Fibroblast of upper back skin (primary cell): ENCODE measurements at places on chromosomes 11 and 22.

DNA sequence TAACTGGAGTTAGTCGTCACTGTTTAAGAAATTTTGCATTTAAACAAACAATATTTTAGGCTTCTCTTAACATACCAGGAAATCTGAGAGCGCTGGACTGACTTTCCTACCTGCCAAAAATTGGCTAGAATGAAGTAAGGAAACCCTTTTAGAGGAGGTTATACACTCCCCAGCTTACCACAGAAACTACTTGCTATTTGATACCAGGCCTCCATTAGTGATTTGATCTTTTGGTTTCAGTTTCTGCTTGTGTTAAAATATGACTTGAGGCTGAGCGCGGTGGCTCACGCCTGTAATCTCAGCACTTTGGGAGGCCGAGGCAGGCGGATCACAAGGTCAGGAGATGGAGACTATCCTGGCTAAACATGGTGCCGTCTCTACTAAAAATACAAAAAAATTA is 419.9 kb downstream of the LRRC4C start:
- no peak for DNase-seq

- no peak for DNase-seq
Observed at GRCh38 chr22:39524089-39524752, 3.9 kb downstream of the ATF4 start.

DNA sequence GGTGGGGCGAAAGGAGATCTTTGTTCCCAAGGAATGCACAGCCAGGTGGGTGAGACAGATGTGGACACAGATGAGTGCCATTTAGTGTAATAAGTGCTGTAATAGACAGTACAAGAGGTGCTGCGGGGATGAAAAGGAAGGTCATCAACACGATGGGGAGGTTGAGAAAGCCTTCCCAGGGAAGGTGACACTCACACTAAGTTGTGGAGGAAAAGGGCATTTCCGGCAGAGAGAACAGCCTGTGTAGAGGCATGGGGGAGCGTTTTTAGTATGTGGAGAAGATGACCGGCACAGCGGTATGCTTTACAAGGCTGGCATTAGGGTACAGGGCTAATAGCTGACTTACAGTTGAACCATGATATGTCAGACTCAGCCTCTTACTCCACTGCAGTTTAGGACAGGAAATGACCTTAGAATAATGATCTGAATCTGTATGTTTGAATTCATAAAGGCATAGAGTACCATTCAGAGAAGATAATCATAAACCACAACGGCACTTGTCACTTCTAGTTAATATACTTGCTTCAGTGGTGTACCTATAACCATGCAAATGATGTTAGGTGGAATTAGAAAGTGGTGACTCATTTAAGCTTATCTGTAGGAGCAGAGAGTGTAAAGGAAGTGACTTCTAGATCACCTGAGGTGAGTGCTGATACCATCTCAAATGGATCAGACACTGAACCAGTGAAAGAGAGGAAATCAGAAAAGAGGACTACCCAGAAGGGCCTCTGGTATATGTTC is 60.6 kb downstream of the FAM83F start:
- DNase-seq, result no peak

DNA sequence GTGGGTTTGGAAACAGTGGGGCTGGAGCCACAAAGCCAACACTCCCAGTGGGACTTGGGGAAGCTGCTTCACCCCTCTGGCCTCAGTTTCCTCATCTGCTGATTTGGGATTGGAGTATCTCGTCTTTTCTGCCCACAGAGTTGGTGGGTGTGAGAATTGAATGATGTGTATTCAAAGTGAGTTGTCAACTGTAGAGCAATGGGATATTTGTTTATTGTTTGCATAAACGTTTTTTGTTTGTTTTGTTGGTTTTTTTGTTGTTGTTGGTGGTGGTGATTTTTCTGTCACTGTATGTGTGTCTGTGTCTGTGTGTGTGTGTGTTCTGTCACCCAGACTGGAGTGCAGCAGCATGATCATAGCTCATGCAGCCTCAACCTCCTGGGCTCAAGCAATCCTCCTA is 542.0 kb downstream of the MIAT start:
- no peak for DNase-seq

GRCh38 chr11:76131671-76132631 is 74.4 kb downstream of the WNT11 start:
- DNase-seq, result no peak

GRCh38 chr22:18984564-18984963 is 48.5 kb upstream of the PRODH start:
- no peak for DNase-seq

GRCh38 chr11:135033540-135033939 is 621.5 kb upstream of the B3GAT1 start:
- DNase-seq, result no peak

GRCh38 chr11:47980088-47980906 is at the start of gene PTPRJ:
Gene PTPRJ (plus strand): TSS chr11:47980559. CDS start chr11:47980913, 354 bp downstream.
- DNase-seq, result peak; percentile 48

DNA sequence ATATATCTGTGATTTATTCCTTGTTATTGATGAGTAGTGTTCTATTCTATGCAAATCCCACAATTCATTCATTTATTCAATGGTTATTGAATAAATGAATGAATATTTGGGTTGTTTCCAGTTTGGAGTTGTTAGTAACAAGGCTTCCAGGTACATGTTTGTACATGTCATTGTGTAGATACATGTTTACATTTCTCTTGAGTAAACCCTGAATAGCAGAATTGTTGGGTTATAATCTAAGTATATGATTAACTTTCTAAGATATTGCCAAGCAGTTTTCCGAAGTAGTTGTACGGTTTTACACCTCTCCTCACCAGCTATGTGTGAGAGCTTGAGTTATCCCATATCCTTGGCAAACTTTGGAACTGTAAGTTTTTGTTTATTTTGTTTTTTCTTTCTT is 18.5 kb upstream of the OR8G1 start:
- no peak for DNase-seq

DNA sequence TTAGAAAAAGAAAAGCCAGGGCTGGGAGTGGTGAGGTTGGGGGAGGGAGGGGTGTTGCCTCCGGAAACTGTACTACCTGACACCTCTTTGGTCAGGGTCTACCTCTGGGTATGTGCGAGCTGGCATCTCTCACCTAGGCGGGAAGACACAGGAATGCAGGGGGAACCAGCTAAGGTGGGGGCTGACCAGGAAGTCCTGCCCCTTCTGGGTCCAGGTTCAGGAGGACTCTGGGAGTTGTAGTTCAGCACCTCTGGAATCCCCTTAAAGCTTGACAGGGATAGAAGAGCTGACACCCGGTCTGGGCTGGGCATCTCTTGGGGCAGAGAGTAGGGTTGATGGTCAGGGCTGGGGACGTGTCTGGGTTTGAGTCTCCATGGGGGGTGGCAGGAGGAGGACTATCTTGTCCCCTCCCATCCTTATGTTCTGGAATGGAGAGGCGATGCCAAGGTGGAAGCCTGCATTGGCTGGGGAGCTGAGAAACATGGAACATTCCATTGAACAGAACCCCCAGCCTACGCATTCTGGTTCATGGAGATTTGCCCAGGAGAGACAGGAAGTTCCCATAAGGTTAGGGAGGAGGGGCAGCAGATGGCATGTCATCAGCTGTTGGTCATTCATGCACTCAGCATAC is 2.1 kb upstream of the KIAA1671 start:
- DNase-seq, result peak; percentile 30

- DNase-seq, result no peak
Observed at GRCh38 chr22:45972091-45972888, 4.7 kb downstream of the WNT7B start.

- DNase-seq, result no peak
Observed at GRCh38 chr11:113260541-113260940, 53.8 kb upstream of the TTC12 start.

- no peak for DNase-seq
Observed at GRCh38 chr22:50178471-50178864, 7.2 kb upstream of the TRABD start.

- DNase-seq, result peak; percentile 95
Observed at GRCh38 chr11:86559311-86559945, 113.0 kb downstream of the ME3 start.

DNA sequence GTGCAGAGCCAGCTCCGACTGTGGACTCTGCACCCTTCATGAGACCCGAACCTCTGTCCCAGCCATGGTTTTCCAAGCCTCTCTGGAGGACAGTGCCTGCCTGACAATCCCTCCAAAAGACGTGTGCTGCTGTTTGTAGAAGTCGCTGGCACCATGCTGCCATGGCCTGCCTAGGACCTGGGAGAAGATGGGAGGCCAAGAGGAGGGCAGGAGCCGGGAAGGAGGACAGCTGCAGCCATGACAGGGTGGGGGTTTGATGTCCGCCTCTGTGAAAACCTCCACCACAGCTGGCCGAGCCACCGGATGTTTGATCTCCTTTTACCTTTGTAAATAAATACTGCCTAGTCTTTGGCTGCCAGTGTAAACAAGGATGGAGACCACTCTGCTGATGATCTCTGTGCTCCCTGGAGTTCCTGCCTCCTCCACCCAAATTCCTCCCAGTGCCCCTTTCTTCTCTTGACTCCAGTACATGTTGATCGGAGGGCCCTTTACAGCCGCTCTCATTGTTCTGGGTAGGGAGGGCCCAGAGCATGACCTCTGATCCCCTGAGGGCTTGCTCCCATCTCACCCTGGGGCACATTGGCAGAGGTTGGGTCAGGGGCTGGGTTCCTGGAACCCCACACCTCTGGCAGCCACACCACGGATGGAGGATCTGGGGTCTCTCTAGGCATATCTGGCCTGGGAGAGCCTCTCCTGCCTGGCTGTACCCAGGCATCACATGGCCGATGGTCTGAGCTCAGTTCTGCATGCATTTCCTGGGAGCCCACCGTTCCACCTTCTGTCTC is 66.9 kb downstream of the BCR start:
- no peak for DNase-seq

DNA sequence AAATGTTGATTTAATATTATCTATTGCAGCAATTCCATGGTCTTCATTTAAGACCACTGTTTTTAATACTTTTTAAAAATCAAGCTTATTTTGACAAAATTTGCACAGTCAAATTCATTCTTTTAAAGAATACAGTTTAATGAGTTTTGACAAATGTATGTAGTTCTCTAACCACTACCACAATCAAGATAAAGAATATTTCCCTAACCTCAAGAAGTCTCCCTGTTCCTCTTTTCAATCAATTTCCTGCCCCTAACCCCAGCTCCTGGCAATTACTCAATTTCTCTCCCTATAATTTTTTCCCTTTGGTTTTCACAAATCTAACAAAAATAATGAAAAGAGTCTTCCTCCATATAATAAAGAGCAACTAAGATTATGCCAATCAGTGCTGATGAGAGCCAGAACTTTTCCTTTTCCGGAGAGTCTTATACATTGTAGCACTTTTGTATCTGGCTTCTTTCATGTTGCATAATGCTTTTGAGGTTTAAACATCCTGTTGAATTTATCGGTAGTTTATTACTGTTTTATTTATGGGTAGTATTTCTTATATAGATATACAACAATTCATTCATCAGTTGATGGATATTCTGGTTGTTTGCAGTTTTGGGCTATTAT is 231.7 kb downstream of the AASDHPPT start:
- no peak for DNase-seq

DNA sequence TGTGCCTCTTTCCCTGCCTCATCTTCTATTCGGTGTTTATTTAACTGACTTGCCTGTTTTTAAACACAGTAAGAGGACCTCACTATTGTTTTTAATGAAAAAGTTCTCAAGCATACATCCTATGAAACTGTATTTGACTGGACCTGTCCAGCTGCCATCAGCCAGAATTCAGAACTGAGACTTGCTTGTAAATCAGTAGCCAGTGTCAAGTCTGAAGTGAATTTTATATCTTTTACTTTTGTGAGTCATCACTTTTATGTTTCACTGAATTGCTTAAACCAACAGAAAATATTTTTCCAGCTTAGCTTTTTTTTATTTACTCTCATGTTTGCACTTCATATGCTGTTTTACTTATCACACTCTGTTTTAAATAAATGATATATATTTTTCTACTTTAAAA is 88.3 kb downstream of the LUZP2 start:
- peak; percentile 21 for DNase-seq

- no peak for DNase-seq
Observed at GRCh38 chr22:40709752-40710413, 30.6 kb downstream of the MCHR1 start.

DNA sequence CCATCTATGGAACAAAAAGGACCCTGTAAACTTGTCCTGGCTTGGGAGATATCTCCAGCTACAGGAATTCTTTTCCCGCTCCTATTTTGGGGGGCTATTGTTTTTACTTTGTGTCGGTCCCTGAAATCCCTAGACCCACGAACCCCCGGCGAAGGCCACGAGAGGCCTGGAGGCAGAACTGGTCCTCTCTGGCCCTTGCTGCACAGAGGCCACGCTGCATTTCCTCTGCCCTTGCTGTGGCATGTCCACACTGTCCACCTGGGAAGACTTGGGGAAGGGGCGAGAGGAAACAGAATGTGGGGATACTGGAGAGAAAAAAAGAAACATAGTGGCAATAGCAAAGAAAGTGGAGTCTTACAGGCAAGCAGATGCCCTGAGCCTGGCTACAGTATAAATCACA is 2.3 kb upstream of the ANO1 start:
- no peak for DNase-seq

- DNase-seq, result no peak
Observed at GRCh38 chr11:11243209-11243589, 109.9 kb downstream of the CSNK2A3 start.

DNA sequence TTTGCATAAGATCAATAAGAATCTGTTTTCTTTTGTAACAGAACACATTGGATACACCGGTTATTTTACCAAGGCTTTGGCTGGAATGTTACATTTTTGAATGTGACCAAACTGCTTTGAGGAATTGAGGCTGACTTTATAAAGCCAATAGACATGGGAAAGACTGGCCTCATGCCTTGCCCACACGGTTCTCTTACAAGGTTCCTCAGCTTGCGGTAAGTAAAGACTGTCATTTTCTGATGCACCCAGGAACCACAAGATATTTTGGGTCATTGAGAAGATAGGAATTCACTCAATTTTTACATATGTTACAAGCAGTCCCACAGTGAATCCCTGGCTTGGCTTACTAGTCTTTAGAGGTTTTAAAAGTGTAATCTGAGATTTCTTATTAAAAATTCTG is 23.9 kb downstream of the OR10A6 start:
- DNase-seq, result no peak

DNA sequence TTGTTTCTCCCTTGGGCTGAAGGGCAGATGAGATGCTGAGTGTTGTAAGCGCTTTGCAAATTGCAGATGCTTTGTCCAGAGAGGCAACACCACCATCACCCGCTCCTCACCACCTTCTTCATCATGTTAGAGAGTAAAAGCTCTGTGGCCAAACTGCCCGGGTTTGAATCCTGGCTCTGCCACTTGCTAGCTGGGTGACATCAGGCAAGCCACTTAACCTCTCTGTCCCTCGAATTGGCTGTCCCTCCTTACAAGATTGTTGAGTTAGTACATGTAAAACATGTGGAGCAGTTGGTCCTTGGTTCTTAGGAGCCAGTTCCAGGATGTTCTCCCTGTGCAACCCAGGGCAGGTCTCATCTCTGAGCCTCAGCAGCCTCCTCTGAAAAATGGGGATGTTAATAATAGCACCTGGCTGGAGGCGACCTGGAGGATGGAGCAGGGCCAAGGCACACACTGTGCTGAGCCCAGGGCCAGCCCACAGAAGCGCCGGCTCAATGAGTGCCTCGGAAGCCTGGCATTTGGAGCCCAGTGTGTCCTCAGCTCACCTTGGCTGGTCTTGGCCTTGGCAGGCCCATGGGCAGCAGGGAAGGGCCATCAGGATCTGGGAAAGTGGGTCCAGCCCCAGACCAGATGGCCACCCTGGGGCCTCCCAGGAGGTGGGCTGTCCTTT is 10.5 kb downstream of the C11orf86 start:
- DNase-seq, result no peak
